ENCODE measurements at places on chromosomes 5 and 9.

DNA sequence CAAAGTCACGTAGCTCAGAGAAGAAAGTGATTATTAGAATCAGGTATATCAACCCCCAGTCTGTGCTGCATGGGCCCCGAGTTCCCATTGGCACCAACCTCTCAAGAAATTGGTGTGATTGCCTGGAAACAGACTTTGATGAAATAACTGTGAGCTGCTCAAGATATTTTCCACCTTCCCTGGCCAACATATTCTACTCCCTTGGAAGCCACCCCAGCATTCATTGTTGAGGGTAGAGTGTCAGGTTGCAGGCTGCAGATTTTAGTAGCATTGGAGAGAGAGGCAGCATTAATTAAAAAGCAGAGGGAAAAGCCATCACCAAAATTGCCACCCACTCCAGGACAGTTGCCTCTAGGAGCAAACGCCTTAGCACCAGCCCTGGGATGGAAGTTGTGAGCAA is 154.2 kb upstream of the TNPO1 start:
- H3K4me1 ChIP-seq = no peaks in the 10 kb centered on the region
- DNase-seq = no peak
- peaks cover 19% of the 10 kb centered on the region for H3K27me3 ChIP-seq
- no peak overlapping the region for H3K27ac ChIP-seq
- no peak overlapping the region for H3K4me3 ChIP-seq

GRCh38 chr5:122201365-122201764 is 72.0 kb downstream of the ZNF474 start:
- no peaks in the 10 kb centered on the region for H3K4me1 ChIP-seq
- H3K27ac ChIP-seq = no peak overlapping the region
- no peak for DNase-seq
- H3K36me3 ChIP-seq = no peaks in the 10 kb centered on the region

GRCh38 chr5:39475881-39476842 is 51.4 kb upstream of the DAB2 start:
- no peak overlapping the region for H3K4me3 ChIP-seq
- DNase-seq = no peak
- H3K27me3 ChIP-seq = peaks cover 20% of the 10 kb centered on the region
- H3K4me1 ChIP-seq = no peaks in the 10 kb centered on the region
- H3K36me3 ChIP-seq = no peaks in the 10 kb centered on the region
- no peak overlapping the region for H3K27ac ChIP-seq

DNA sequence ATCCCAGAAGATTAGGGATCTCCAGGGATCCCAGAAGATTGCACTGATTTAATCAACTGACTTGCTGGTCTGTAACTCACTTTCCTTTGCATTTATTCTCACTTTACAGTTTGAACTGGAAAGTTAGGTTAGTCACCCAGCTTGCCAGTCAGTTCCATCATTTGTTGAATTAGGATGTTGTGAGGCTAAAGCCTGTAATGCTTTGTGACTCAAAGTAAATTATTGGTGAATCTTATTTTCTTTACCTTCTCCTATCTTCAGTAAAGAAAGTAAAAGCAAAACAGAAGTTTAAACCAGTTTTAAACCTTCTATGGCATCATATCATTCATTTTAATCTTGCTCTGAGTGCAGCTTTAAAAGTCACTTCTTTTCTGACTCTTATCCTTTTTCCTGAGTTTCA is 85.8 kb downstream of the SLC44A1 start:
- H3K27me3 ChIP-seq = no peaks in the 10 kb centered on the region
- no peak for DNase-seq
- no peak overlapping the region for H3K27ac ChIP-seq
- no peaks in the 10 kb centered on the region for H3K4me1 ChIP-seq
- no peak overlapping the region for H3K4me3 ChIP-seq

- H3K4me3 ChIP-seq = no peak overlapping the region
- no peaks in the 10 kb centered on the region for H3K27me3 ChIP-seq
- peak overlapping the region; percentile 53 for H3K27ac ChIP-seq
- H3K36me3 ChIP-seq = no peaks in the 10 kb centered on the region
- peaks cover 13% of the 10 kb centered on the region for H3K4me1 ChIP-seq
These were observed 33.6 kb downstream of the SEC61B start for GRCh38 chr9:99255651-99256050.

DNA sequence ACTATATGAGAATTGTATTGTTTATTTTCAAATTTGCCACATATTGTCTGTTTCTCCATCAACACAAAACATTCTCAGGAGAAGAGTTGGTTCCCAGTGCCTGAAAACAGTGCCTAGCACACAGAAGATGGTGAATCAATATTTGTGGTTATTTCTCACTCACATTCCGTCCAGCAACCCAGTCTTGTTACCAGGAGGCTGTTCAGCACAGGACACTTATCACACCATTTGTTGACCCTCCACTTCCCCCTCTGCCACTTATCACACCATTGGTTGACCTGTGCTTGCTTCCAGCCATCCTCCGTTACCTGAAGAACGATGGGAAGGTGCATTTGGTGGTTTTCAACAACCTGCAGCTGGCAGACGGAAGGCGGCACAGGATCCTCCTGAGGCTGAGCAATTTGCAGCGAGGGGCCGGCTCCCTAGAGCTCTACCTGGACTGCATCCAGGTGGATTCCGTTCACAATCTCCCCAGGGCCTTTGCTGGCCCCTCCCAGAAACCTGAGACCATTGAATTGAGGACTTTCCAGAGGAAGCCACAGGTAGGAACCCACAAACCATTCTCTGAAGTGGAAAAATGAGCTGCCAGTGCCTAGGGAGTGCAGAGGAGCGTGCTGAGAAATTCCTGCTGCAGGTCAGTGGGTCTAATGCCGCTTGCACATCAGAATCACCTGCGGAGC is 20.5 kb downstream of the THBS4 start:
- DNase-seq = no peak
- no peaks in the 10 kb centered on the region for H3K4me1 ChIP-seq
- H3K36me3 ChIP-seq = no peaks in the 10 kb centered on the region
- H3K4me3 ChIP-seq = no peak overlapping the region
- peaks cover 24% of the 10 kb centered on the region for H3K27me3 ChIP-seq
- no peak overlapping the region for H3K27ac ChIP-seq

- no peak overlapping the region for H3K4me3 ChIP-seq
- H3K27ac ChIP-seq = no peak overlapping the region
- peaks cover 2% of the 10 kb centered on the region for H3K36me3 ChIP-seq
- no peaks in the 10 kb centered on the region for H3K27me3 ChIP-seq
These were observed 11.0 kb downstream of the HAVCR1 start for GRCh38 chr5:157047898-157048297.

GRCh38 chr5:67140413-67140812 is 56.2 kb downstream of the CD180 start:
- no peaks in the 10 kb centered on the region for H3K27me3 ChIP-seq
- H3K4me3 ChIP-seq = no peak overlapping the region
- no peak overlapping the region for H3K27ac ChIP-seq
- no peak for DNase-seq

DNA sequence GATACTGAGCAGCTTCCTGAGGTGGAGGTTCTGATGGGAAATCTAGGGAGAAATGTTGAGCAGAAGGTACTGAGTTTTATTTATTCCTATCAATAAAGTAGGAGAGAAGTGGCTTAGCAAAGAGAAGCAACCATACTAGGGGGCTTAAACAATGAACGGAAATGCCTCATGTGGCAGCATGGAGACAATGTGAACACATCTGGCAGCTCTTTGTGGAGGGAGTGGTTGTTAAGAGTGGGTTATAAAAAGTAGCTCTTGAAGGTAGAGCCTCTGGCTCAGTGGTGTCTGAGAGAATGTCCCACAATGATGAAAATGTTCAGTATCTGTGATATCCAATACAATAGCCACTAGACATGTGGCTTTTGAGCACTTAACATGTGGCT is 52.7 kb upstream of the EQTN start:
- H3K4me1 ChIP-seq = peaks cover 9% of the 10 kb centered on the region
- H3K4me3 ChIP-seq = no peak overlapping the region
- no peak for DNase-seq

- H3K4me3 ChIP-seq = no peak overlapping the region
- DNase-seq = no peak
- H3K27me3 ChIP-seq = no peaks in the 10 kb centered on the region
- H3K36me3 ChIP-seq = peaks cover 3% of the 10 kb centered on the region
These were observed 229.3 kb downstream of the PIK3R1 start for GRCh38 chr5:68444833-68445232.

DNA sequence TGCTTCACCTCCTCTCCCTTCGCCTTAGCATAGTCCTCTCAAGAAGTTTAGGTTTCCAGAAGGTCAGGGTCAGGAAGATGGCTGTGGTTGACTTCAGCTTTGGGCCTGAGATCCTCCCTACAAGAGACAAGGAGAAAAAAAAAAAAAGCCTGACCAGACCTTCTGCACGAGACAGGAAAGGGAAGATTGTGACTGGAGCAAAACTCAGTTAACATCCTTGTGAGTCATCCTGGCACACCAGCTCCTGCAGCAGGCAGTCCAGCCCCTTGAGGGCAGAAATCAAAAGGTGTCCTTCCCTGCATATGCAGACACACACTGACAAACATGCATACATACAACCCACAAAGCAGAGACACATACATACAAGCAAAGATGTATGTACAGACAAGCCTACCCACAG is 18.0 kb upstream of the ENHO start:
- H3K36me3 ChIP-seq = no peaks in the 10 kb centered on the region
- H3K4me3 ChIP-seq = no peak overlapping the region
- peaks cover 28% of the 10 kb centered on the region for H3K27me3 ChIP-seq
- no peaks in the 10 kb centered on the region for H3K4me1 ChIP-seq
- no peak for DNase-seq
- no peak overlapping the region for H3K27ac ChIP-seq

DNA sequence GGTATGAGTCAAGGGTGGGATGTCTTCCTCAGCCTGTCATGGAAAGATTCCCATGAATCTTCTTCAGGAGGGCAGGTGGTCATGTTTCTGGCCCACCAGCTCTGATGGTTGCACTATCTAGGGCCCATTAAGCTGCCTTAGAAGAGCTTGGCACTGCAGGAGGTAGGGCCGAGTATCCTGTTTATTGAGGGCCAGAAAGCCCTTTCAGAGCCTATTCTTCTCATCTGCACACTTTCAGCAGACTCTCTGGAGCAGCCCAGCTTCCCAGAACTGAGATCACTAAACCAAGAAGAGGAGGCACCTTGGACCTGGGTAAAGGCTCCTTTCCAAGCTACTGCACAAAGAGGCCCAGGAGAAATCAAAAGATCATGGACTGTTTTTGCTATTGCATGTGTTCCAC is 146.5 kb downstream of the MTX3 start:
- DNase-seq = no peak
- H3K4me1 ChIP-seq = no peaks in the 10 kb centered on the region
- no peaks in the 10 kb centered on the region for H3K36me3 ChIP-seq
- H3K4me3 ChIP-seq = no peak overlapping the region
- no peak overlapping the region for H3K27ac ChIP-seq
- H3K27me3 ChIP-seq = peaks cover 24% of the 10 kb centered on the region

GRCh38 chr5:84378961-84379360 is 5.7 kb downstream of the EDIL3 start:
- H3K36me3 ChIP-seq = no peaks in the 10 kb centered on the region
- no peak overlapping the region for H3K27ac ChIP-seq
- H3K27me3 ChIP-seq = peaks cover 17% of the 10 kb centered on the region
- H3K4me1 ChIP-seq = no peaks in the 10 kb centered on the region
- H3K4me3 ChIP-seq = no peak overlapping the region

DNA sequence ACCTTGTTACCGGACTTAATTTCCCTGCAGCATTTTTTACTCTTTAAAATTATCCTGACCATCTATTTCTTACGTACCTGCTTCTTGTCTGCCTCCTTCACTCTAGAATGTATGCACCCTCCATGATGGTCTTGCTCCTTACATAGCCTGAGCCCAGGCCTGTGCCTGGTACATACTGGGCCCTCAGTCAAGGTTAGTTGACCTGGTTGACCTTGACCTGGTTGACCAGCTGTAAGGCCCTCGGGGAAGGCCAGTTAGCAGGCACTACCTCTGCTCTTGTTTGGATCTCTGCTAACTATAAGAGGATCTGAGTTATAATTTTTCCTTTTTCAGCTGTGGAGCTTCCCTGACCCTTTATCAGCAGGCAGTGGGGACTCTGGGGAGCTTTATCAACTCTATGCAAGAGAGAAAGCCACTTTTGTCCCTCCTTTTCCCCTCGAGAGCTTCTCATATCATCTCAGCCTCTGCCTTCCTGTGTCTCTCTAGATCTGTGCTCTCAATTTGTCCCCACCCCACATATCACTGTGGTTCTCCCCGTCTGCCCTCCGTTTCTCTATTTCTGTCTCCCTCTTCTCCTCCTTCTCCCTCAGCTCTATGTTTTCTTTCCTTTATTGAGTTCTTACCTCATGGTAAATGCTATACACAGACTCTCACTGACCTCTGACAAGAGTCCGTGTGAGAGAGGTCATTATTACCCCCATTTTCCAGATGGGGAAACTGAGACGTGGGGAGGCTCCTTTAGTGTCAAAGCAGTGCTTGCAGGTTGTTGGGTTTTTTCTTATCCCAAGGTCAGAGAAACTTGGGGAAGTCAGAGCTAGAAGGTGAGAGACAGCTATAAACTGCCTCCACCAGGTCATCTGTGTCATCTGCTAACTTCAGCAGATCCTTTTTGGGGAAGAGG is 28.6 kb downstream of the SPRY4 start:
- H3K4me3 ChIP-seq = no peak overlapping the region
- DNase-seq = no peak
- H3K27ac ChIP-seq = no peak overlapping the region
- H3K36me3 ChIP-seq = no peaks in the 10 kb centered on the region
- peaks cover 2% of the 10 kb centered on the region for H3K4me1 ChIP-seq

DNA sequence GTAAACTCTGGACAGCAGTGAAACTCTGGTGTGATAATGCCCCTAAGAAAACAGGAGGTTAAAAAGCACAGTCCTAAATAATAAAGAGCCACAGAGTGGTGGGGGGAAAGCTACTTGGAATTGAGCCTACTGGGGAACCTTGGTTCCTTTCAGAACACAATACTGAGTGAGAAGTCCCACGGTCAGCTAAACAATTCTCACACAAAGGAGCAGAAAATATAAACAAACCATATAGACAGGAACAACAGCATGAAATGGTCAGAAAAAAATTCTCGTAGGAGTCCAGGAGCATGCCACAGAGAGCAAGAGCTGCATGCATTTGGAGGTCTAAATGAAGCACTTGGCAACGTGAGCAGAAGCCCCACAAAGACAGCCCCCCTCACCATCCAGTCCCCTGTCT is 56.0 kb downstream of the TEK start:
- H3K36me3 ChIP-seq = no peaks in the 10 kb centered on the region
- H3K27me3 ChIP-seq = no peaks in the 10 kb centered on the region
- H3K27ac ChIP-seq = no peak overlapping the region
- DNase-seq = no peak
- H3K4me1 ChIP-seq = no peaks in the 10 kb centered on the region

GRCh38 chr9:137044502-137045177 is 1.3 kb downstream of the NPDC1 start:
- H3K36me3 ChIP-seq = peaks cover 23% of the 10 kb centered on the region
- peaks cover 19% of the 10 kb centered on the region for H3K4me1 ChIP-seq
- peak overlapping the region; percentile 82 for H3K4me3 ChIP-seq
- H3K27ac ChIP-seq = no peak overlapping the region

DNA sequence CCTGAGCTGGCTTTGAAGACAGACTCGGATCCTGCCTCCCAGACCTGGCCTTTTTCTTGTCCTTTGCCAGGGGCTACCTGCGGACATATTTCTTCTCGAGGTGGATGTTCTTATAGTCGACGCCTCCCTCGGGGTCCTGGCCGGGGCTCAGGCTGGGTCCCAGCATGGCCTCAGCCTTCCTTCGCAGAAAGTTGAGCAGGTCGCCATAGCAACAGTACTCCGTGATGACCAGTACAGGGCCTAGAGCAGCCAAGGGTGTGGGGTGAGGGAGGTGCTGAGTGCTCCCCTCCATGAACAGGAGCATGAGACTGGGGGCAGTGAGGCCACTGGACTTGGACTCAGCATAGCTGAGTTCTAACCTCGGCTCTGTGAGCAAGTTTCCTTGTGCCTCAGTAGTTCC is 26.7 kb downstream of the CSF1R start:
- H3K27ac ChIP-seq = no peak overlapping the region
- no peak overlapping the region for H3K4me3 ChIP-seq
- peaks cover 23% of the 10 kb centered on the region for H3K27me3 ChIP-seq

All from effector memory CD8-positive, alpha-beta T cell (primary cell).